SK-N-SH treated with all-trans-retinoic acid at 6 μM for 48 hours (cell line): ENCODE measurements at places on chromosomes 3 and 15.
A peak's percentile ranks its signal among the peaks of the same experiment; 100 is the strongest.

DNA sequence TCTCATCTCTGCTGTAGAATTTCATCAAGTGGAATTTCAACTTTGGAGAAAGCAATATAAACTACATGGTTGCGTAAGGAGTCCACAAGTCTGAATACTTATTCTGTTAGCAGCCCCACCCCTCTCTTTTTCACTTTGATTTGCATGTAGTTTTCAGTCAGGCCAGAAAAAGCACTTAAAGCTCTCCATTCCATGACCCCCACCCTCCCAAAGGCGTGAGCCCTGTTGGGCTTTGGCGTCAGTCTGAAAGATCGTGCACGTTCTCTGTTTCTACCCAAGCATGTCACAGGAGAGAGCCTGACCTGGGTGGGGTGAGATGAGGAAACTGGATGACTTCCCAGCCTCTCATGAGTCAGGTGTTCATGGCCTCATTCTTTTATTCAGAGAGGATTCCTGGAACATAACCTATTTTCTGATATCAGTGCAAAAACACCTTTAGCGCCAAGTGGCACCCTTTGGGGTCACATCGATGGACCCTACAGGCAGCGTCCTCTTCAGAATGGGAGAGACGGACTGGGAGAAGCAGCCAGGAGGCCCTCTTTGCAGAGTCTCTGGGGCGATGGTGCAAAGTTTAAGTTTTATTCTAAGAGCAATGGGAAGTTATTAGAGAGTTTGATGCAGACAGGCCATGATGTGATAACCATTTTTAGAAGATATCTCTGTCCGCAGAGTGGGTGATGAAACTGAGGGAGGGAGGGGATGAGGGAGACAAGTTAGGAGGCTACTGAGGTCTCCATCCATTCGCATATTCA is 55.8 kb downstream of the LSM3 start:
- no peak for ATAC-seq

GRCh38 chr3:160213191-160213590 is 12.0 kb upstream of the C3orf80 start:
- no peak for ATAC-seq

DNA sequence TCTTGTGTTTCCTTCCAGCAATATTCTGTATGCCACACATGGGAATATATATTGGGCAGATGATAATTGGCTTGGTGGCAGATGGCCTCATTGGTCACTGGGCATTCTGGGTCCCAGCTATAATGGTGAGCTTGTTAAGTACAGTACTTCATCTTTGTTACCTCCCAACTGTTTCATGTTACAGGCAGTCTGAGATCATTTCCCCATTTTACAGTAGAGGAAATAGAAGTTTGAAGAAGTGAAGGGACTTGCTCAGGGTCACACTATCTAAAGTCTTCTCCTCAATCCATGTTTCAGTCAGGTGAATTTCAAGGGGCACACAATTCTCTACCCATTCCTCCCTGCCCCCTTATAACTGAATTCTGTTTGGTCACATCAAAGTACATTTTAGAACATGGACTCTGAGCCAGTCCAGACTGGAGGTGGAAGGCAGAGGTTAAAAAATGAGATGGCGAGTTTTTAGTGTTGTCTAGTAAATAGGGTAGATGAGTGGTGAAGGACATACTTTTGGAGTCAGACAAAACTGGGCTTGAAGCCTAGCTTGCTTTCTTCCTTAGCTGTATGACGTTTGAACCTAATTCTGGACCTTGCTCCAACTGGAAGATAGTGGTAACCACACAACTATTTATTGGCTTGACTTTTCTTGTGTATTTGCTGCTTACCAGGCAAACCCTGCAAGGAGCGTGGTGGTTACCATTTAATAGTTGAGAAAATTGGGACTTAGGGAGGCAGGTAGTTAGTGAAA is 2.5 kb downstream of the EEFSEC start:
- no peak for ATAC-seq

GRCh38 chr3:74331711-74332110 is 282.7 kb downstream of the CNTN3 start:
- peak; percentile 21; the same call in 1 of the 3 replicates for ATAC-seq

DNA sequence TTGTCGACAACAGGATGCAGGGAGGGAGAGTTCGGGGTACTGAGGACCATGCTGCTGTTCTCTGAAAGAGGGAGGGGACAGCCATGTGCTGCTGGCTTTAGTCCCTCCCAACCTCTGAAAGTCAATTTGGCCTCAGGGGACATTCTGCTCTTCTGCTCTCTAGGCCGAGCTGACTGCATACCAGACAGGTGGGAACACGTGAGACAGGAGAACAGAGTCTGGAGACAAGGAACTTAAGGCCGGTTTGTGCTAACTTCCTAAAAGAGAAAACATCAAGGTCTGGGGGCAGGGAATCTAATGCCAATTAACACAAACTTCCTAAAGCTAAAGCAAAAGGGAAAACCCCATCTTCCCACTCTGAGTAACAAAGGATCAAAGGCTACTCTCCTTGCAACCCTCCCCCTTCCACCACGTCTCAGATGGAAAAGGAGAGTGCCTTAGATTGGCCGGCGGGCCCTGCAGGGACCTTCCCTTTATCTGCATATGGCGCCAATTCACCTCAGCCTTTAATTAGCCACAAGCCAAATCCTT is 41.0 kb downstream of the SLCO2A1 start:
- no peak for ATAC-seq

DNA sequence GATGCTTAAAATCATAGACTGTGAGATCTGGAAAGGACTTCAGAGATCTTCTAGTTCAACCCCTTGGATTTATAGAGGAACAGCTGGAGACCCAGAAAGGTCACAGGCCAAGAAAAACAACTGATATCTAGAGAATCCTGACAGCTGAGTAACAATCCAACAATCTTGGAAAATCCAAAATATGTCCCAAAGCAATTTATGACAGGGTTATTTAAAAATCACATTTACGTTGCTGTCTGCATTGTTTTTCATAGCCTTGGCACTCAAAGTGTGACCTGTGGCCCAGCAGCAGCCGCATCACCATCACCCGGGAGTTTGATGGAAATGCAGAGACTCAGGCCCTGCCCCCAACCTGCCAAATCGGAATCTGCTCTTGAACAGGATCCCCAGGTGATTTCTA is 78.8 kb downstream of the FBN1 start:
- ATAC-seq, result peak; percentile 34

- no peak for ATAC-seq
These were observed 135.4 kb downstream of the PDE8A start for GRCh38 chr15:85116925-85117646.

DNA sequence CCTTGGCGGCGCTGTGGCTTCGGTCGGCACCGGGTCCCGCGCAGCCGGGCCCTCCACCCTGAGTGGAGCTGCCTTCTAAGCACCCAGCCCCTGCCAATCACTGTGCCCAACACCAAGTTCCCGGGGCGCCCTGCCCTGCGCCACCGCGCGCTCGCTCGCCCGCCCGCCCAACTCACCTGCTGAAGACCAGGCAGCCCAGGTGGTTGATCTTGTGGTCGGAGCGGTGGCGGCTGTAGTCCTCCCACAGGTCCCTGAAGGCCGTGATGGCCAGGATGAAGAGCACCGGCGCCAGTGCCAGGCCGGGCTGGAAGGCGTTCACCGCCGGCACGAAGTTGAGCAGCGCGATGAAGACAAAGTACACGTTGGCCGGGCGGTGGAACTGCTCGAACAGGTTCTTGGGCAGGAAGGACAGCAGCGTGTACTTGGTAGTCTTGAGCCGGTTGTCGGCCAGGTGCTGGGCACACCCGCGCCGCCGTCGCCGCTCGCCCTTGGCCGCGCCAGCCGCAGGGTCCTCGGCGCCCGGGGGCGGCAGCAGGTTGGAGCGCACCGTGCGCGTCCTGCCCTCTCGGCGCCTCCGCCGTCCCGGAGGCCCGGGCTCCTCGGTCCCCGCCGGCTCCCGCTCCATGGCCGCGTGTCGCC is 536 bp downstream of the ATP10A start:
- ATAC-seq, result no peak

DNA sequence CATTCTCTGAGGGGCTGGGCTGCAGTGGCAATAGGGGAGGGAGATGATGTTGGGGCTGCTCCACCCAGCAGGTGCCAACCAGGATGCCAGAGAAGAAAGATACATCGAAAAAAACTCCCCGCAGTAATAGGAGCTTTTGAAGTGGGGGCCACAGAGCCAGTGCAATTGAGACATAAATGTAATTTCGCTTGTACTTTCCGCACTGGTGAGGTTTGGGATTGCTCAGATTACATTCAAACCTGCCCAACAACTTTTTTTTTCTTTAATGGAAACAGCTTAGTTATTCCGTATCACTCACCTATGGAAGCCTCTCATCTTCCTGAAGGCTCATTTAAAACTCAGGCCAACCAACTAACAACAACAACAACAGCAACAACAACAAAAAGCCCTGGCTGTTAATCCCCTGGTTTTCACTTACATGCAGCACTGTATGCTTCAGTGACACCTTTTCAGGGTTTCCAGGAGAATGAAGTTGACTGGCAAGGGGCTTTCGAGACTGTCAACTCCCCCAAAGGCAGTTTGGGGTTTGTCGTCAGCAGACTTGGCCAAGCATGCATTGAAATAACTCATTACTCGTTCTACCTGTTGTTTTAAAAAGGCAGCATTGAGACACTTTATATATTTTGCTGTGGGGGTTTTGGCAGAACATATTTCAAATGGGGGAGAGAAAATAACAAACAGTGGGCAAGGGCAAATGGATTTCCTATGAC is 163.8 kb downstream of the EBLN2 start:
- ATAC-seq, result no peak

- no peak for ATAC-seq
These were observed 15.0 kb upstream of the MEX3B start for GRCh38 chr15:82060817-82061216.

DNA sequence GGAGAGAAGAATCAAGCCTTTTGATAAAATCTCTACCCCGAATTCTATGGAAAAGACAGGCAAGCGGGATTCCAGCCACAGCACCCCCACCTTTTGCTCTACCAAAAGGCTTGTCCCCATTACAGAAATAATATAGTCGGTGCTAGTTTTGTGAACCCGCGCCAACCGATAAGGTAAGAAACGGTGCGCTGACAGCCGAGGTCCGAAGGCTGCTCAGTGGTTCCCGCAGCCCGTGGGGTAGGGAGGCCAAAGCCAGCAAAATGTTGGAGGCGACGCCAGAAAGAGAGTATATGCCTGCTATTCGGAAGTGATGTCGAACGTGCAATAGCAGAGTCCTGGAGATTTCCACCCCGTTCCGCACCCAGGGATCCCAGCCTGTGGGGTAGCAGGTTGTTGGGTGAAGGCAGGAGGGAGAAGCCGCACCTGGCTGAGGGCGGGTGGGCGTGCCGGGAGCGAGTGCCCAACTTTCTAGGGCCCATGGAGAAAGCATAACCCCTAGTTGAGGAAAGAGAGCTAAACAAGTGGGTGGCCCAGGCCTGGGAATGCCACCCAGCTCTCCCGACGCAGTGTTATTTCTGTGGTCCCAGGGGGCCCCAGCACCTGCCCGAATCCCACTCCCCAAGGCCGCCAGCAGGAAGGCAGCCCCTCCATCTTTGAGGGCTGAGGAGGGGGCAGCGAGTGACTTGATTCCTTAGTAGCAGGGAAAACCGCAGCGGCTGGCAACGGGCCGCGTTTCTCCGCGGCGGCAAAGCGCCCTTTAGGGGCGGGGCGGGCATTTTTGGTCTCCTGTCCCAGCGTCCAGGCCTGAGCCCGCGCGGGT is 7.9 kb upstream of the SOX2 start:
- ATAC-seq, result no peak

- ATAC-seq, result peak; percentile 89
These were observed 4.1 kb upstream of the COX17 start for GRCh38 chr3:119681279-119681678.

GRCh38 chr3:127835993-127836882 is 13.9 kb upstream of the MGLL start:
- no peak for ATAC-seq

GRCh38 chr3:51684971-51685751 is 14.1 kb downstream of the TEX264 start:
- ATAC-seq, result no peak

- no peak for ATAC-seq
These were observed 118.9 kb upstream of the IGF1R start for GRCh38 chr15:98529205-98530145.
